ENCODE measurements at places on chromosomes 1 and 21.

- DNase-seq, result no peak
These were observed 64.0 kb upstream of the BCL10 start for GRCh38 chr1:85340427-85340826.

DNA sequence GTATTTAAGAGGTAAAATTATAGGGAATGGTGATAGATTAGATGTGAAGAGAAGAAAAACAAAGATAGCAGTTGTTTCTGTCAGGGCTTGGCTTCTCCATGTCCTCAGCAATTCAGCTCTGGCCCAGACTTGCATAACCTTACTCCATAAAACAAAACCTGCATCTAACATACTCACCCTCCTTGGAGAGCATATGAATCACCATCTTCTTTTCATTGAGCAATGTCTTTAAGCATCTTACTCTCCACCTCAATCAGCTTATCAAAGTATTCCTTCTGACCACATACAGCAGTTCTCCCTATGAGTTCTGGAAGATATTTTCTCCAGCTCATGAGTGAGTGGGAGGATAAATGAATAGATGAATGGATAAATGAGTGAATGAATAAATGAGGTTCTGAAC, 49.0 kb downstream of the RAB3B start:
- DNase-seq, result no peak

- no peak for DNase-seq
These were observed 150.3 kb downstream of the HMGB4 start for GRCh38 chr1:34013958-34014737.

GRCh38 chr1:67777440-67777839, 55.8 kb downstream of the GNG12 start:
- DNase-seq, result no peak

DNA sequence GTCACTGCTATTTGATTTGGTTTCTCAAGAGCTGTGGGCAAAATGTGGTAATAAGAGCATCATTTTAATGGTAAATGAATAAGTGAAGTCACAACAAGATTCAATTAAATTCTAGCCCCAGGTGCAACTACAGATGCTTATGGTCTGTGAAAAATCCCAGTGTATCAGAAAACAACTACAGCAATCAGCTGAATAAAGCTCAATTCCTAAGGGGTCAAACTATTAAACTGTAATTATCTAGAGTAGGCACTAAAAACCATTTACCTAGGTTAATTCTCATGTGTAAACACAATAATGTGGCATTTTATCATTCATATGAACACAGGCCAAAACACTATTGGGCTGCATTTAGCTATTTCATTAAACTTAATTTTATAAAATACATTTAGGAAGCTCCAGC, 9.6 kb downstream of the TARBP1 start:
- no peak for DNase-seq

DNA sequence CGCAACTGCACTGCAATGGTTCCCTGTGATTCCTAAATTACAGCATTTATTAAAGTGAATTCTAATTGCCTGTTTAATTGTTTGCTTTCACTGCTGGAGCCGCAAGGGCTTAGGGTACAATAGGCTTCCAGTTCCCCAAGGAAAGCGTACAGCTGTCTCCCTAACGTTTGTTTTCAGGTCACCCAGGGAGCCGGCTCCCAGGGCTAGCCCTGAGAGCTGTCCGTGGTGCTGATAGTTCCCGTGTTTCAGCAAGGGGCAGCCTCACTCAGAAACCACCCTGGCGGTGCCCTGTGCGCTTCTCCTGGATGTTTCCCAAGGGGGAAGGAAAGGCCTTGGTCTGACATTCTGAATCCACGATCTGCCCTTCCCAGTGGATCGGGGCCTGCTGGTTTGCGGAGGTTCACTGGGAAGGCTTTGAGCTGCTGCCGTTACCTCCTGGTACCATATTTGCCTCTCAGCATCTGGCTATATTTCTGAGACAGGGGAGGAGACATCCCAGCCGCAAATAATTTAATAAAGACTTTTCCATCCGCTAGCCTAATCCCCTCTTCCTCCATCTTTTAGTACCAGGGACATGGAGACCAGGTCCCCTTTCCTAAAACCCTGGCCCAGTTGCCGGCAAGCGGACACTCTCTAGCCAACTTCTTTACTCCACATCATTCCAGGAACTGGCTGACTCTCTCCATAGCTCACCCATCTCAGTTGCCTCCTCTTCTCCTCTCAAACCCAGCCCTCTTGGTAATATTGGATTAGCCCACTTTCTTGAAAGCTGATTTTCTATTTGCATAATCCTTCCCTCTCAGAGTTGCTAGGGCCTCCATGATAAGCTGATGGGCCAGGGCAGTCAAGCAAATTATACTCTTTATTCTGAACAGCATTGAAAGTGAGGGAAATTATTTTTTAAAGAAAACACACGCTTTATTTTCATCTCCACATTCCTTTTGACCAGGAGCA, 149.0 kb downstream of the IGSF21 start:
- DNase-seq, result no peak

- no peak for DNase-seq
These were observed 135.2 kb downstream of the SLC44A5 start for GRCh38 chr1:75475696-75476095.

DNA sequence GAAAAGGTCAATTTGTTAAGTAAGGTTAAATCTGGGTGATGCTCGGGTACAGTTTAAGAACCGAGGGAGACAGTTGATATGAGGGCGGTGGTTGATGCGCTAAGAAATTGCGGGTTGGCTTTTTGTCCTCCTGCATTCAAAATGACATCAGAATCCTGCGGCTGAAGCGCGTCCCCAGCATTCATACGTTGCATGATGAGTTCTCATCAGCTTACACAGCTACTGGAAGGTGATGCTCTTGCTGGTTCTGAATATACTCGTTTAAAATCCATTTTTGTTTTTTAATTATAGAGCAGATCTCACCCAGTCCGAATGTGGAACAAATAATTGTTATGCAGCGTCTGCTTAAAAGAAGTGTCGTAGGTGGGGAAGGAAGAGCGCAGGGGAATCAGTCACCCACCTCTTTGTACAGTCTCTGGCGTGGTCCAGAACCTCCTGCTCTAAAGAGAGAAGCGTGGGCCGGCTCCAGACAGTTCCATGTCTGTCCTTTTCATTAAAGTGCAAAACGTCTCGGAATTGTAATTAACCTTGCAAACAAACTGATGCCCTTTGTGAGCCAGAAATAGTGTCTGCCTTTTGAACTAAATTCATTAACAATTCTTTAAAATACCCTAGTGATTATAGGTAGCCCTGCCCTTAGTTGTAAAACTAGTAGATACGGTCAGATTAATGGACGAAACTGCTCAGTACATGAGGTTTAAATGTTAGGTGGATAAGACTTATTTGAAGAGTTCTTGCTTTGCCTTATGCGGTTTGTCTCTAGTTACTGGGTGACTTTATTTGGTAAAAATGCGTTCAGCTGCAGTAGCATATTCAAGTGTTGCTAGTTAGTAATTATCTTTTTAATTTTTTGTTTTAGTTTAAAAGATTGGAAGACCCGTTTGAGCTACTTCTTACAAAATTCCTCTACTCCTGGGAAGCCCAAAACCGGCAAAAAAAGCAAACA, 741 bp downstream of the RGS2 start:
- DNase-seq, result no peak

DNA sequence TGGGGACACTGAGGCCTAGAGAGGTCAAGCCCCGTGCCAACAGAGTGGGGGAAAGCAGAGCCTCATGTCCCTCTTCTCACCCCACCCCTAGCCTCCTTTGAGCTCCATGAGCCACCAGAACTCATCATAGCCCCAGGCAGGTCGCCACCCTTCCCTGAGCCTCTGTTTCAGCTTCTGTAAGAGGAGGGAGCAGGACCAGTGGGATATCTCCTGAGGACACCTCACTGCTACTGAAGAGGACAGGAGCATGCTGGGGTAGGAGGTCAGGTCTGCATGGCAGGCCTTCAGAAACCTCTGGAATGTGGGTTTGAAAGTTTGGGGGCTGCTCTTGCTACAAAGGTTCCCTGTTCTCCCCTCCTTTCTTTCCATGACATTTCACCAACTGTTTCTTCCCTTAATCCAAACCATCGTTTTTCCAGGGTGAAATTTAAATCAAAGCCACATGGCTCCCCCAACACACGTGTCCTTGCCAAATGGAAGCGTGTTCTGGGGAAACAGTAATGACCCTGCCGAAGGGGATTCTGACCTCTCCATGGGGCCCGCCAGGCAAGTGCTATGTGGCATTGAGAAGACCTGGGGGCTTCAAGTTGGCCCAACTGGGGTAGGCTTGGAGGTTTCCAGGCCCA, 88.1 kb upstream of the RUNX3 start:
- DNase-seq, result no peak

DNA sequence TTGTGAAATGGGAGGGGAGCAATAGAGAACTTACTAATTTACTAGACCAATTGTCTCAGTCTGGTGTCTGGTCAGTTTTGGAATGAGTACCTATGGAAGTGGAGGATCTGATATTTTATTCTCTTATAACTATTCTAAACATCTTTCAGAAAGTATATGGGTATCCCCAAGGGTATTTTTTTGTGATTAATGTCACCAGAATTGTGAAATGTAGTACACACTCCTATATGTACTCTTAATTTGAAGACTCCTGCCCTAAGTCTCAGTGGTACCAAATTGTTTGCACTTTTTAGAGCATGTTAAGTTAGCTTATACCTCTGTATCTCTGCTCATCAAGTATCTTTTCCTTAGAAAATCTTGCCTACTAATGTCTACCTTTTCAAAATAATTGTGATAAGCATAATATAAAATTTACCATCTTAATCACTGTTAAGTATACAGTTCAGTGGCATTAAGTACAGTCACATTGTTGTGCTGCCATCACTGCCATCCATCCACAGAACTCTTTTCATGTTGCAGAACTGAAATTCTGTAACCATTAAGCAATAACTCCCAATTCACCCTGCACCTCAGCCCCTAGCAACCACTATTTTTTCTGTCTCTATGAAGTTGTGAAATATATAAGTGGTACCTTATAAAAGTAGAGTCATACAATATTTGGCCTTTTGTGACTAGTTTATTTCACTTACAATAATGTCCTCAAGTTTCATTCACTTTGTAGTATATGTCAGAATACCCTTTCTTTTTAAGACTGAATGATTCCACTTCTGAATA, 40.5 kb downstream of the SLC30A7 start:
- no peak for DNase-seq

- no peak for DNase-seq
These were observed 238.4 kb downstream of the GPR52 start for GRCh38 chr1:174686213-174686612.

Data from esophagus squamous epithelium (tissue), 5 donors.